ENCODE measurements at places on chromosomes 6 and 20.

DNA sequence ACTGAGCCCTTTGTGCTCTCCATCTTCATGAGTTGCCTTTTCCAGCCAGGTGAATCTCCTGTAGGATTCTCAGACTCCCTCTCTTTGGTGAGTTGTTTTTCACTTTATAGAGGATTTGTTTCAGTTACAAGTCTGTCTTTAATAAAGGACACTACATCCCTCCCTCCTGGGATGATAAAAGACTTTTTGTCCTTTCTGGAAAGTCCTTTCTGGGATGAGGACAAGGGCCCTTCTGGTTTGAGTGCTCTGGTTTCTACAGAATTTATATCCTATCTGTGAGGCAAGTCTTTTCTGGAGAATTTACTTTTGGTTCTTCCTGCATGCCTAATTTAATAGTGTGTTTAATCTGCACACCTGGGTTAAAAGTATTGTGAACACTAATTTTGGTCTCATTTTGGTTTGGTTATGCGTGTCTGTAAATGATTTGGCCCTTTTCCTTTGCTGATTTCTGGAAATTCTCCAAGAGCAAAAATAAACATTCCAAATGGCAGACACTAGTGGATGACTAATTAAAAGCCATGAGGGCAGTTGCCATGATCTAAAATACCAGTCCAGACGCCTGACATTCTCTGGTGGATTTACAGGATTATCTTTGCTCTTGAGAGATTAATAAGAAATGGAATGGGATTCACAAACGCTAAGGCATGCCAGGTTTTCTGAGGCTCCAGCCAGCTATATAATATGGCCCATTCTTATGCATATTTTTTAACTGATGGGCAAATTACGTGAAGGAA, 44.8 kb downstream of the TCP11 start:
- peak; percentile 26 for DNase-seq

- no peak for DNase-seq
Measured at GRCh38 chr20:57104651-57105204, 161.7 kb downstream of the BMP7 start.

DNA sequence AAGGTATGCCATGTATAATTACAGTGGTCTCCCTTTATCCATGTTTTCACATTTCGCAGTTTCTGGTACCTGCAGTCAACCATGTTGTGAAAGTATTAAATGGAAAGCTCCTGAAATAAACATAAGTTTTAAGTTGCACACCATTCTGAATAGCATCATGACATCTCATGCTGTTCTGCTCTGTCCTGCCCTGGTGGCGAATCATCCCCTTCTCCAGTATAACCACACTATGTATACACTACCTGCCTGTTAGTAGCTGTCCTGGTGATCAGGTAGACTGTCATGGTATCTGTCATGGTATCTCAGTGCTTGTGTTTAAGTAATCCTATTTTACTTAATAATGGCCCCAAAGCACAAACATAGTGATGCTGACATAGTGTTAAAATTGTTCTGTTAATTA, 97.1 kb downstream of the ZFAND3 start:
- DNase-seq, result no peak

DNA sequence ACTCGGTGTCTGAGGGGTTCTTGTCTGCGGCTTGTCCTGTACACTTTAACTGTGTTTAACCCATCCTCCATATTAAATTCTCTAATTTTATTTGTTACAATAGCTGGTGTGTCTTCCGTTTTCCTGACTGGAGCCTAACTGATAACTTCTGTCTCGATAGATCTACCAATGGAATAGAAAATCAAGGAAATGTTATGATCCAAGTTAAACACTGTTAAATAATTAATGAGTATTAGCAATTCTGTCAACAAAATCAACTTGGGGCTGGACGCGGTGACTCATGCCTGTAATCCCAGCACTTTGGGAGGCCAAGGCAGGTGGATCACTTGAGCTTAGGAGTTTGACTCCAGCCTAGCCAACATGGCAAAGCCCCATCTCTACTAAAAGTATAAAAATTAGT, 81.7 kb downstream of the DNAH8 start:
- DNase-seq, result no peak

GRCh38 chr6:124699038-124699437, 263.2 kb upstream of the RNF217 start:
- no peak for DNase-seq

DNA sequence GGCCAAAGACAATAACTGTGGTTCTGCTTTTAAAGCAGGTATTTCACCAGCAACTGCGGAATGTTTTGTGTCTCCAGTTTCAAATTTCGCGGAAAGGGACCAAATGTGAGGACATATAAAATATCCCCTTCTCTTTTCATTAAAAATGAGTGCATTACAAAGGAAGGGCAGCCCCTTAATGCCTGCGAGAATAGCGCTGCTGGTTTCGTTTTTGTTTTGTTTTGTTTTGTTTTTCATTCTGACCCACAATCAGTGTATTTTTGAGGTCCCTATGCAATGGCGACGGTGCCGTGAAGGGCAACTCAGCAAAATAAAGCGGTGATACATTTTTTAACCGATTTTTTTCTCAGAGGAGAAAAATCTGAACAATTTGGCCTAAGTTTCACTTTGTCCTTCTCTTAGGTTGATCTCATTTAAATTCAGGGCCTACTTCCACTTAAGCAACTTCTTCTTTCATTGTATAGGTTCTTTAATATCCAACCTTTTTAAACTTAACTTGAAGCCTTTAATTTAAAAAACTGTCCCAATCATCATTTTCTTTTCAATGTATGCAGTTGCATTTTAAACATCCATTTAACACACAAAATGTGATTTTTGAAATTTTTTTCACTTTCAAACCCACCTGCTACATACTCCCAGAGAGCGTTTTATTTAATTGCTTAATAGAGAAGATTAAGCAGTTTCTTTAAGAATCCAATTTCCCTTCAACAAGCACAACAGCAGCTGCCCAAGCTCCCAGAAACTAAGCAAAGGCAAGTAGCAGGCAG, 2.9 kb upstream of the HIVEP2 start:
- DNase-seq, result no peak

DNA sequence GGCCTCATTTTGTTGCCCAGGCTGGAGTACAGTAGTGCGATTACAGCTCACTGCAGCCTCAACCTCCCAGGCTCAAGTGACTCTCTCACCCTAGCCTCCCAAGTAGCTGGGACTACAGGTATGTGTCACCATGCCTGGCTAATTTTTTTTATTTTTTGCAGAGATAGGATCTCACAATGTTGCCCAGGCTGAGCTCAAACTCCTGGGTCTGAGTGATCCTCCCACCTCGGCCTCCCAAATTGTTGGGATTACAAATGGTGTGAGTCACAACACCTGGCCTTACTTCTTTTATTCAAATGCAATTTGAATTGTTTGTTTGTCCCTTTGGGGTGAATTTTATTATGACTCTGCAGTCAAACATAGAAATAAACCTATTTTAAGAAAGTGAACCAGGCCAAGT, 131.7 kb upstream of the SLC22A16 start:
- DNase-seq, result no peak

GRCh38 chr6:157860505-157860991, 37.5 kb downstream of the SNX9 start:
- no peak for DNase-seq

GRCh38 chr20:6637160-6637579, 130.3 kb upstream of the BMP2 start:
- DNase-seq, result no peak

DNA sequence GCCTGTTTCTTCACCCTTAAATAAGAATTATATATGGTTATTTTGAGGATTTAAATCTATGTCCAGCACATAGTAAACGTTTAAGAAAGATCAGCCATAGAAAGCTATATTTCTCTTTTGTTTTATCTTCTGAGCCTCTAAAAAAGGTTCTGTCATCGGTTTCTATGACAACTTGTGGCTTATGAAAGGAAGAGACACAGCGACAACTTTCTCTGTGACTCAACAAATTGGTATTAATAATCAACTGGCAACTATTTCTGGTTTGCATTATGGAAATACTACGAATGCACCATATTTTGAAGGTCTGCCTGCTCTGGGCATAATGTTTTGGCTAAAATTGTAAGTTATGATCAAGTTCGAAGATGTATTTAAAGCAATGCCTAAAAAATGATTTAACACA, 751.0 kb downstream of the CD109 start:
- DNase-seq, result no peak

- no peak for DNase-seq
Measured at GRCh38 chr20:63359937-63360849, 956 bp downstream of the CHRNA4 start.

DNA sequence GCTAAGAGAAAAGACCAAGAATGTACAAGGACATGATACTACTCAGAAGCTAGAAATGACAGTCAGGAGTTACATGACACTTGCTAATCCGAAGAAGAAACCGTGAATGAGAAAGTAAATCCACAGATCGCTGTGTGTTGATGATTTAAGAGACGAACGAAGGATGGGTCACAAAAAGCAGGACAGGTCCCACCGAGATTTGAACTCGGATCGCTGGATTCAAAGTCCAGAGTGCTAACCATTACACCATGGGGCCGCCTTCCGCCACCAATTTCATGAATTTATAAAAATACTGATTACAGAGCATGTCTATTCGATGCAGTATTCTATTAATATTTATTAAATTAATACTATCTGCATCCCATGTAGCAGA, 54.0 kb upstream of the BTN3A2 start:
- DNase-seq, result peak; percentile 38

DNA sequence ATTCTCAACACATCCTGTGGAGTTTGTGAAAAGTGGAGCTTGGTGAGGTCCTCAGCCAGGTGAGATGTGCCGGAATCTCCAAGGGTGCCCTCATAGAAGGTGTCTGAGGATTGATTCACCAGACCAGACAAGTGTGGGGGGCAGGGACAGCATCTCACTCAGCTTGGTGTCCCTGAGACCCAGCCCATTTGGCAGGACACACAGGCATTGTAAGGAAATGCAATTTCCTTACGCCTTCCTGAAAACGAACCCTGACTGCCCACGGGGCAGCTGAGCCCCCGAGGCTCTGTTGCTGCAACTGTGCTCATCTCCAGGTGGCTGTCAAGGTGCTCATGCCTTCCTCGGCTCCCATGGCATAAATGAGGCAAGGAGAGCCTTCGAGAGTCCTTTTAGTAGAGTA, 33.4 kb downstream of the FOXC1 start:
- no peak for DNase-seq

DNA sequence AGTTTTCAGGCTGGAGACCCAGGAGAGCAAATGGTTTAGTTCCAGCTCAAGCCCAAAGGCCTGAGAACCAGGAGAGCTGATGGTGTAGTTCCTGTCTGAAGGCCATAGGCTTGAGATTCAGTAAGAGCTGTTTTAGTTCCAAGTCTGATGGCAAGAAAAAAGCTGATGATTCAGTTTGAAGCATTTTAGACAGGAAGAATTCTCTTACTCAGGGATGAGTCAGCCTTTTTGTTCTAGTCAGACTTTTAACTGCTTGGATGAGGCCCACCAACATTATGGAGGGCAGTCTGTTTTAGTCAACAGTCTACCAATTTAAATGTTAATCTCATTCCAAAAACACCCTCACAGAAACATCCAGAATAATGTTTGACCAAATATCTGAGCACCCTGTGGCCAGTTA, 2.5 kb downstream of the ZSCAN26 start:
- DNase-seq, result no peak

DNA sequence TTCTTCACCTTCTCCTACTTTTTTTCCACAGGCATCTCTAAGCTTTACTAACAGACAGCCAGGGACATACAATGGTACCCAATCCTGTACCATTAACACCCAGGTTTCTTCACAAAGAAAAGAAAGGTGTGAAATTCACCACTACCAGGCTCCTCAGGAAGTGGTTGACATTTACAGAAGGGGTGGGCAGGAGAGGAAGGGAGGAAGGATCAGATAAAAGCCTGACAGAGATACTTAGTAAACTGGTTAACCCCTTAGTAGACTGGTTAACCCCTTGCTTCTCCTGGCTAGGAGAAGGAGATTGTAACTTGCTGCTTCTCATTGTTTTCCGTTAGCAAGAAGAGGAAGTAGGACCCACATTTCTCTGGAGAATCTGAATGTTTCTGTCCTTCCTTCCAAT, 7.2 kb downstream of the SAMD3 start:
- no peak for DNase-seq

GRCh38 chr20:16257813-16258430, 315.3 kb downstream of the KIF16B start:
- no peak for DNase-seq

GRCh38 chr6:142706210-142706609, 238.8 kb downstream of the HIVEP2 start:
- DNase-seq, result no peak

GRCh38 chr6:80095600-80095999, 10.9 kb upstream of the BCKDHB start:
- DNase-seq, result no peak

- no peak for DNase-seq
Measured at GRCh38 chr6:137056121-137056880, 11.5 kb upstream of the IL20RA start.

GRCh38 chr6:38015341-38015740, 195.8 kb downstream of the ZFAND3 start:
- no peak for DNase-seq

GRCh38 chr6:140388192-140388802, 1013.8 kb upstream of the CITED2 start:
- peak; percentile 35 for DNase-seq

DNA sequence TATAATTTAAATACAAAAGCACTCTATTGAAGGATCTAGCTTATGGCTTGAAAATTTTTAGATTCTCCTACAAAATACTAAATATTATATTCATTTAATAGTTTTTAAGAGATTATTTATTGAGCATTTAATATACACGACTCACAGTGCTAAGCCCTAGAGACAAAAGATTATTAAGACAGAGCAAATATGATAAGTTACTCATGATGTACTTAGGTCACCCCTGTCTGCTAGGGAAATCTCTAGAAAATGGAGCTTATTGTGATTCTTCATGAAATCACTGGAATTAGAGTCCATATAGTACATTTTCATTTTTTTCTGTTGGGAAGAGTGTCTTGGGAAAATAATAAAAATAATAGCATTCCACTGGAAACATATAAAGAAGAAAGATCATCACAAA, 37.8 kb downstream of the BEND6 start:
- DNase-seq, result no peak

GRCh38 chr6:123676793-123677192, 40.0 kb upstream of the TRDN start:
- no peak for DNase-seq

DNA sequence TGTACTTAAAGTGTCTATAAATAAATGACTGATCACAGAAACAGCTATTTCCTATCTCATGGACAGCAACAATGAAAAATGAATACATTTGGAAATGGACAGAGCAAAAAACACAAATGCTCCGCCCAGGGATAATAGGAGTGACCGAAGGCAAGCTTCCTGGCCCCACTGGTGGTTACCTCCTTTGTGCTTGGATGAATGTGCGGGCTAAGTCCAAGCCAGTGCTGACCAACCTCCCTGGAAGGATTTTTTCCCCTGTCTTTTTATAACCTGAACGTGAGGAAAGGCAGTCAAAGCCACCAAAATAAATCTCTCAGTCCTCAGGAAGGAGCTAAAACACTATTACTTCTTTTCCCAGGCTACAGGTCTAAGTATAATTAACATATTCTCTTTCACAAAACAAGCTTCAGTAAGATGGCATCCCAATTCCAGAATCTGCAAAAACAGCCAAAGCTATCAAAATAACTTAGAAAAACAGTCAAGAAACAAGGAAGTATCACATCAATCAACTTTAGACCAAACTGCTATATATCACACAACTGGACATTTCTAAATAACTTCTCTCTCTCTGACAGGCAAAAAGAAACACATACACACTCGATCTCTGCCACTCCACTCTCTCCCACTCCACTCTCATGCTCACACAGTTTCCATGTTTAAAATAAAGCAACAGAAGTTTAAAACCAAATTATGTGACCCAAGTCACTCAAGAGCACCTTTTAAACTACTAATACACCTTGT, 10.0 kb downstream of the KIF16B start:
- DNase-seq, result no peak
